Hippocampal formation (tissue), 2 donors: ENCODE measurements at places on chromosomes 7 and 10.

- no peak for DNase-seq
Measured at GRCh38 chr7:84529480-84530205, 335.1 kb upstream of the SEMA3A start.

DNA sequence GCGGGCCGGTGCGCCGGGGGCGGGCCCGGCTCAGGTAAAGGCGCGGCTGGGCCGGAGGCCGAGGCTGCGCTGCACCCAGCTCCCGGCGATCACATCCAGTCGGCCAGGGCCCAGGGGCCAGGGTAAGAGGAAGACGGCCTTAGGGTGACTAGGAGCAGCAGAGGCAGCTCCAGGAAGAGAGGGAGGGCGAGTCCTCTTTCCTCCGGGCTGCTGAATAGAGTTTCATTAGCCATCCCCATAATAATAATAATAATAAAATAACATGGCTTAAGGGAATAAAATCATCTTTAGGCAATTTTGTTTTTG lies 44.8 kb upstream of the CDK1 start:
- DNase-seq = no peak

GRCh38 chr7:157904866-157905570 lies 568.2 kb downstream of the DNAJB6 start:
- no peak for DNase-seq

DNA sequence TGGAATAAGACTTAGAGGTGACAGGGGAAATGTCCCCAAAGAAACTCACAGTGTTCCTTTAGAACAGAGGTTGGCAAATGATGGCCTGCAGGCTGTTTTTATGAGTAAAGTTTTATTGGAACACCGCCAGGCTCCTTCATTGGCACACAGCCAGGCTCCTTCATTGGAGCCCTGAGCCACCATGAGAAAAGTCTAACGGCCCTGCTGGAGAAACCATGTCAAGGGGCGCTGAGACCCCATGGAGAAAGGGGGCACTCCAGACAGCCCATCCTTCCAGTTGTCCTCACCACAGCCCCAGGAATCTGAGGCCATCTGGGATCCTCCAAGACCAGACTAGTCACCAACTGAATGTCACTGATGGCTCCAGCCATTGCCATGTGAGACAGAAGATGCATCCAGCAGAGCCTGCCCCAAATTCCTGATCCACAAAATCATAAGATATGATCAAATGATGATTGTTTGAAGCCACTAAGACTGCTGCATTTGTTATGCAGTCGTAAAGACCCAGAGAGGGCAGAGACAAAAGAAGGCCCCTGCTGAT lies 88.2 kb upstream of the GPR26 start:
- no peak for DNase-seq

GRCh38 chr7:70855373-70855772 lies 276.6 kb upstream of the GALNT17 start:
- no peak for DNase-seq

DNA sequence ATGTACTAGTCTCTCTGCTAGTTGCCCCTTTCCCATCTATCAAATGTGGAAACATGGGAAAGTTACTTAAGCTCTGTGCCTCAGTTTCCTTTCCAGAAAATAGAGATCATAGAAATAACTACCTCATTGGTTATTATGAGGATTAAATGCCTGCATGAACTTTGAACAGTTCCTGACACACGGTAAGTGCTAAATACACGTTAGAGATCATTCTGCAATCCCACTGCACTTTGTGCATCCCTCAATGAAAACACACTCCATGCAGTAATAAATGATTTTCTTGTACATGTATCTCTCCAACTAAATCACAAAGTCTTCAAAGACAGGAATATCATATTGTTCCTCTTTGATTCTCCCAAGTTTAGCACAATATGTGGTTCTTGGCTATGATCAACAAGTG lies 73.1 kb downstream of the PPP1R3C start:
- DNase-seq = no peak

GRCh38 chr10:72276013-72276387 lies 2.3 kb downstream of the DDIT4 start:
- no peak for DNase-seq

DNA sequence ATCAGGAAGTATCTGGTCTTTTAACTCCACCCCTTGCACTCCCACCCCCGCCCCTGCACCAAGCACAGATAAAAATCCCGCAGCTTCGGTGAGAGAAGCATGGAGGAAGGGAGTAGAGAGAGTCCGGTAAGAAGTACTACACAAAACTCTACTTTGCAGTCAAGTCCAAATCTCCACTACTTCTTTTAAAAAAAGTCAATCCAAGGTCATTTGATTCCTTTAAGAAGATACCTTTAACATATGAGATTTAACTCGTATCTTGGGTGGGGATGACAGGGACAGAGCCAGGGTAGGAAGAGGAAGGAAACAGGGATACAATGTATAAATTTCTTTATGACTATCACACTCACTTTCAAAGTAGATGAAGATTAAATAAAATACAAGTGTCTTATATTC lies 132.1 kb downstream of the NRBF2 start:
- DNase-seq = no peak
